ENCODE measurements at places on chromosomes 4 and X.

DNA sequence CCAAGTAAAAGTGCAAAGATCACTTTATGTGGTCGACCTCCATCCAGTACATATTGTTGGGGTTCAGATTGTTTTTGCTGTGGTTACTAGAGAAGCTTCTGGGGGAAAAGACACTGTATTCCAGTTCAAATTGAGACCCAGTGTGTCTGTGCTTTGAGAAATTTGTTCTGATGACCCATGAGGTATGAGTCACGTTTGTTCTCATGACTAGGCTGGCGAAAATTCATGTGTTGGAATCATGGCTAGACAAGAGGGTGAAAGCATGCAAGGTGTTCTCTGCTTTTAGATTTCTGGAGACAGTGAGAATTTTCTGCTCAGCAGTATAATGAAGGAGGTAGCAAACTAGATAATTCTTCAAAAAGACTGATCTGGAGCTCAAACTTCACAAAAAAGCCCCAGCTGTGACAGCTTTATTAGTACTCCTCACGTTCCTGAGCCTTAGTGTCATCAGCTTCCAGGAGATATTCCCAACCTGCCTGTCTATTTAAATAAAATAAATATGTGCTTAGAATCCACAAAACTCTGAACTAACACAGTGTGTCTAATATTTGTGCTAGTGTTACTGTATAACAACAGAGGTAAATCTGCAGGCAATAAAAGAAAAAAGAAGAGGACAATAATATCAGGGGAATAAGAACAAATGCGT is 24.4 kb upstream of the FAM47B start:
- DNase-seq, result no peak

GRCh38 chrX:68083510-68083909 is 349.8 kb downstream of the OPHN1 start:
- no peak for DNase-seq

DNA sequence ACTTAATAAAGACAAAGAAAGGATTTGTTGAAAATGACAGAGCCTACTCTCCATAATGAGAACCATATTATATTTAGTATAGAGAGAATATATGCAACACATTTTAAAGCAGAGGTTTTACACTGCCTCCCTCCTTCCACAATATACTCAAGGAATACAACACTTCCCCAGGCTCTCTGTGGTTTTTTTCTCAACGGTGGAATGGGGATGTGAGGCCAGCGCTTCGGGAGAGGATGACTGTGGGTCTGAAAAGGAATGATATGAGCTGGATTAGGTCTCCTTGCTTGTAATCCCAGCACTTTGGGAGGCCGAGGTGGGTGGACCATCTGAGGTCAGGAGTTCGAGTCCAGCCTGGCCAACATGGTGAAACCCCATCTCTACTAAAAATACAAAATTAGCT is 348.7 kb upstream of the KLF3 start:
- DNase-seq, result no peak

DNA sequence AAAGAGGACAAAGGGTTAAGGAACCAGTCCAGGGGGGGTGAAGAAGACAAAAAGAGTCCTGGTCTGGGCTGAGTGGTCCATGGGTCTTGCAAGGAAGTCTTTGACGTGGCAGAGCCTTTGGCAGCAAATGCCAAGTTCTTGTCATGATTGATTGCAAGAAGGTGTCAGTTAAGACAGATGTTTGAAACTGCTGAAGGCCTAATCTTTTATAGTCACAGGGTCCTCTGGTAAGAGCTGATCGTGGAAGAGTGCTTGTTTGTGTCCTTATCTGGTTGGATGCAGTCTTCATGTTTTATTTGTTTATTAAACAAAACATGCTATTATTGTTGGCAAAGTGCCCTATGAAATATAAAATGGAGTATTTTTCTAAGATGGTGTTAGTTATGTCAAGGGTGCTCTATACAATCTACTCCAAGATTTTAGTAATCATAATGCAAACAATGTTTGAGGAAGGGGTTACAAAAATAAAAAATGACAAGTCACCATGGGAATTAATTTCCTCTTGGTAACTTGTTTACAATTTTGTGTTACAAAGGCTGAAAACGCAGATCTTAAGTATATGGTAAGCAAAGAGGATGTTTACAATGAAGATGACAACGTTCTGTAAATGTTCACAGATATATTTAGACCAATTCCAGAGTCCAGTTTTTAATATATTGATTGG is 85.9 kb downstream of the MAGED4 start:
- DNase-seq, result no peak

DNA sequence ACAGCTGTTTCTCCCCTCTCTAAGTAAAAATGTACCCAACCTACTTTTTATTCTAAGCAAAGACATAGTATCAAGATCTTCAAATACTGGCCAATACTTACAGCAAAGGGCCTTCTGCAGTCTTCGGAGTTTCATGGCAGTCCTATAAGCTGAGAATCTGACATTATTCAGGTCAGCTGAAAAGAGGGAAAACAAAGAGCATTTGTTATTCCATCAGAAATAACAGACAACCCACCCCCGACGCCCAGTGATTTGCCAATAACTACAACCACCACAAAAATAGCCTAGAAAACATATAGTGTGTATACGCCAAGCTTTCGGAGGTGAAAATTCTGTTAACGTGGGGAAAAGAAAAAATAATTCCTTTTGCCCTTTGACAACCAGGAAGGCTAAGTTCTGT is 151.1 kb upstream of the FTHL17 start:
- DNase-seq, result no peak

GRCh38 chr4:88027611-88028608 is 20.5 kb downstream of the PKD2 start:
- no peak for DNase-seq

GRCh38 chrX:75155447-75155826 is 646 bp downstream of the ABCB7 start:
- no peak for DNase-seq

DNA sequence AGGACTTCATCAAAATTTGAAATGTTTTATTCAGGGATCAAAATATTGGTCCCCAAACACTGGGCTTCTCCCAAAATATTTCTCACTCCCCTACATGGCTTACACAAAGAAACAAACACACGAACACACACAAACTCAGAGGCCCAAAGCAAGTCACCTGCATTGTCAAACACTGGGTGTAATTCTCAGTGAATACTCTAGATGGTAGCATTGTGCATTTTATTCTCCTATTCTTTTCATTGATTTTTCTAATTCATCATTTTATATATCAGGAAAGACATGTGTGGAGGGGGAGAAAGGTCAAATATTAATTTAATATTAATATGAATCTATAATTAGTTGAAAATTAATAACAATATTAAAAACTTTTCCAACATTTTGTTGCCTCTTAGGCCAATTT is 72.3 kb upstream of the TNMD start:
- no peak for DNase-seq

- DNase-seq, result no peak
These were observed 2.7 kb downstream of the PLS3 start for GRCh38 chrX:115563633-115564162.

- no peak for DNase-seq
These were observed 27.4 kb downstream of the CBLL2 start for GRCh38 chrX:22300130-22300529.

GRCh38 chr4:104641418-104641817 is 146.7 kb upstream of the CXXC4 start:
- DNase-seq, result no peak

DNA sequence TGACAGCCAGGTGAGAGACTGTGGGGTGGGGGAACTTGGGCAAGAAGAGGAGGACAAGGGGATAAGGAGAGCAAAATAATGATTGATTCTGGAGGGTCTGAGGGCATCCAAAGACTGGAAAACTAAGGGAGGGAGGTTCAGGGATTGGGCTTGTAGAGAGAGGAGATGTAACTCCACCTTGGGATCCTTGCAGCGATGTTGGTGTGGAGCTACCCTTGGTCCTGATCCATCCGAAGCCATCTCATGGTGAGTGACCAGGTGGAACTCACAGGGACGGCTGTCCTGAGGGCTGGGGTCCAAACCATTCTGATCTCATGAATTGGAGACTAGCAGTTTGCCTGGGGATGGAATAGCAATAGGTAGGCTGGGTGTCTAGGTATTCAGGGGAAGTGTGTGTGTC is 1.4 kb upstream of the RAB41 start:
- no peak for DNase-seq

GRCh38 chr4:74545448-74545847 is 100.5 kb downstream of the AREG start:
- no peak for DNase-seq

- DNase-seq, result peak; percentile 26
These were observed 224.2 kb upstream of the EMCN start for GRCh38 chr4:100742045-100742444.

DNA sequence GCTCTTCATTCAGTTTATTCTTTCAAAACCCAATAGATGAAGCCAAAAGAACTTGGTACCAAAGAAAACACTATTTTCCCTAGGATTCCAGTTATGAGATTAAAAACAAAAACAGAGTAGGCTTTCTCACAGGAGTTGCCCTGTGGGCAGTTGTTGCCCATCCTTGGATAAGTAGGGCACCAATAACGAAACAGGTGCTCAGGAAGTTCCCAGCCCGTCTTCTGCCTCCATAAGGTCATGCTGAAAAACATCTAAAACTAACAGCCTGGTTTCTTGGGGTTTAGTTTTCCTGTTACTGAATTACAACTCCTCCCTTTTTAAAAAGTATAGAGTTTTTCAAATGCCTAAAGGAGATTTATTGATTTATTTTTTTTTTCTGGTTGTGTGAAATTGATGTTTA is 14.7 kb downstream of the TSPAN5 start:
- no peak for DNase-seq

GRCh38 chrX:132033166-132033565 is 10.1 kb downstream of the STK26 start:
- DNase-seq, result no peak

- peak; percentile 66 for DNase-seq
These were observed 877 bp upstream of the SLC16A2 start for GRCh38 chrX:74420196-74421035.
